A549 (cell line): ENCODE measurements at places on chromosomes 2 and 18. TPM values are rescaled to one million over a fixed set of nuclear protein-coding genes. Genes with fewer than 3 reads are reported as not detected.
A peak's percentile ranks its signal among the peaks of the same experiment; 100 is the strongest.

- no peak for DNase-seq
These were observed 104.4 kb downstream of the OSBPL1A start for GRCh38 chr18:24293254-24293653.

- no peak for DNase-seq
These were observed 189.6 kb downstream of the MYCN start for GRCh38 chr2:16129716-16130540.

GRCh38 chr2:10775831-10776230, 36.8 kb downstream of the PDIA6 start:
- no peak for DNase-seq

PSMA8 gene
- polyA plus RNA-seq: not detected in 3 replicates

SULT1C2 gene
- polyA plus RNA-seq: 0.20 to 0.61 TPM (median 0.56 TPM) in 3 replicates

GPR45 gene
- 0.09 TPM in 1 of 3 replicates, not detected in the others for polyA plus RNA-seq

- DNase-seq: no peak
These were observed 4.5 kb downstream of the DYTN start for GRCh38 chr2:206713746-206714145.

DNA sequence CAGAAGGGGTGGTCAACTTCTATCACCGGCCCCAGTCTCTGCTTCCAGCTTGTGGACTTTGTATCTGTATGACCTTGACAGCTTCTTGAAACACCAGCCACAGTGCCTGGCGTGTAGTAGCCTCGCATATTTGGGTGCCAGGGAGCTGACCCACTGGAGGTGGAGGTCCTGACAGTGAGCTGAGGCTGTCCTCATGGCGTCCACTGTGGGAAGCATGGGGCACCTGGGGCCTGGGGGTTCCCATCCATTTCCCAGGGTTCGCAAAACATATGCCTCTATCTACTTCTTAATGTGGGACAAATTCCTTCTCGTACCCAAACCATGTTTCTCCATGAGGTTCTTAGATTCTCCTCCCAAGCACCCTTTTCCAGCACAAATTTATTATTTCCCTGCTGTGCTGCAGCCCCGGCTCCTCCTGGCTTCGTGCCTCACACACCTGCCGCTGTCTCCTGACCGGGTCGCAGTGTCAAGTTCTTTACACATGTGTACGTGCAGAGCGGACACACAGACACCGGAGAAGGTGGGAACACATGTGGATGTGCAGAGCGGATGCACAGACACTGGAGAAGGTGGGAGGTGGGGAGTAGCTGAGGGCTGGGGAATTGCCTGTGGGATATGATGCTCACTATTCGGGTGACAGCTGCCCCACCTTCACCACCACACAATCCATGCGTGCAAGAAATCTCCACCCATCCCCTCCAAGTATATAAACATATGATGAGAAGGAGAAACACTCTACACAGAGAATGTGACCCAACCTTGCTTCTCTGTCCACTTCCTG, 23.4 kb downstream of the TMEM18 start:
- no peak for DNase-seq

TCF7L1 gene
- polyA plus RNA-seq: 4.1 to 5.0 TPM (median 4.4 TPM) in 3 replicates

TEX261 gene
- polyA plus RNA-seq: 71.3 to 76.3 TPM (median 73.6 TPM) in 3 replicates

DNA sequence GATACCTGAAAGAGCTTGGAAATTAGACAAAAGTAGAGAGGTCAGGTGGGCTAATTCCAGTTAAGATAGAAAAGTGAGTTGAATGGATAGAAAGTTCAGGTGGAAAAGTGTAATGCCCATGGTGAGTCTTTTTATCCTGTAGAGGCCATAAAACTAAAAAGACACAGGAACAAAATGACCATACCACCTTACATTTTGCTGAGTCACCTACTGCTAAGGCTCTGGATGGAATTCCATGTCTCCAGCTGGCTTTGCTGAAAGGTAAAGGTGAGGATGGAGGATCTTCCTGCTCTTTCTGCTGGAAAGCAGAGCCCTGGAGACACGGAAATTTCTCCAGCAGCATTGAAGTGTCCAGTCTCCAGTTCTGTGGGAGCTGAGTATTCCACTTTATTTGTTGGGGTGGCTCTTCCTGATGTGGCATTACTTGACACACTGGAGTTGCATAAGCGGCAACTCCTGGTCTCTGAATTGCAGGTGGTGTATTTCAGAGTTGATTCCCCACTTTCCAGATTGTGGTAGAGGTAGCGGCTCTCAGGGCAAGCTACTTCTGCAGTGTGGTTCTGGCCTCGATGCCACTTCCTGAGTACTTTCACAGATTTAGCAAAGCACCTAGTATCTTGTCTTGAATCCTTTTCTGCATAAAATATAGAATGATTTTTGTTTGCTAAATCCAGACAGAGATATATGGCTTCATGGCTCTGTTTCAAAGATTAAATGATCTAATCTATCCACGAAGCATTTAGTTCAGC, 10.7 kb downstream of the IL1RL2 start:
- DNase-seq: no peak

DNA sequence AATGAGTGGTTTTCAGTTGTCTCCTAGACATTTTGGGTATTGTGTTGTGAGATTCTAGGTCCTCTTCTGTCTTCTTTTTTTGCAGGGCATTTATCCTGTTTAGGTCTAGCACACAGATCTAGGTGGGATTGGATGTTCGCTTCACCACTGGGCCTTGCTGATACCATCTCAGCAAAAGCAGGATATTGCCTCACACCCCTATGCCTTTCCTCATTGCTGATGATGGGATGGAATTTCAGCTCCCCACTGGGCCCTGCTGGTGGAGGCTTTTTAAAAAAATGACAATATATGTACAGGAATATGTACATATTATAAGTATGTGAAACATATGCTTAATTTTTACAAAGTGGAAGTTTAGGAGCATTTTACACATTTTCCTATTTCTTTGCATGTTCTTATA, 5.4 kb upstream of the TOGARAM2 start:
- DNase-seq: no peak

- no peak for DNase-seq
These were observed 283.5 kb upstream of the ZNF804A start for GRCh38 chr2:184314829-184315228.

DNA sequence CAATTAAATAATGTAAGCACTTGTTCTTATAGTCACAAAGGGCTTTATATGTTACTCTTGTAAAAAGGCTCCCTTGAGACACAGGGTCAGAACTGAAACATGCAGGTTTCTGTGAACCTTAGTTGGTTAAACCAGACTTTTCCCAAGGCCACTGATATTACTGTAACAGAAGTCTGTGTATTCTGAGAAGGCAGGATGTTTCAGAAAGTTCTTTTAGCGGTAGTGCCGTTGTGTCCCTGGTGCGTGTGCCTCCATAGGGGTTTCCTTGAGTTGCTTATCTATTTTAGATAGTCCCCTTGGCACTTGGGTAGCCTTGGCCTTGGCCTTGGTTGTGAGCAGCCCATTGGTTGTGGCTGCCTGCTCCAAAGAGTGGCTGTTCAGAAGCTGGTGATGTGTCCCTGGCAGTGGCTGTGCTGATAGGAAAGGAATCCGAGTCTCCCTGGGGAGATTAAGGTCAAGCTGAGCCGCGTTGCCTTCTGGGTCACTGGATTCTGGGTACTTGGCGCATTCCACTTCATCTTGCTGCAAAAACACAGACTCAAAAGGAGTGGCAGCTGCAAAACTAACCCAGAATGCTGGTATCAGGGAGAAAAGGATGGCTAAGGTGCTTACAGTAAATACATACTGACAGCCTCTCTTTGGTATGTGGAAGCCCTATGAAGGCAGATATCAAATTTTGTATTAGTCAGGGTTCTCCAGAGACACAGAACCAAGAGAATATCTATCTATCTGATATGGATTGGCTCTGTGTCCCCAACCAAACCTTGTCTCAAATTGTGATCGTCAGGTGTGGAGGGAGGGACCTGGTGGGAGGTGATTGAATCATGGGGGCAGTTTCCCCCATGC, 69.7 kb downstream of the FHOD3 start:
- DNase-seq: no peak

DNA sequence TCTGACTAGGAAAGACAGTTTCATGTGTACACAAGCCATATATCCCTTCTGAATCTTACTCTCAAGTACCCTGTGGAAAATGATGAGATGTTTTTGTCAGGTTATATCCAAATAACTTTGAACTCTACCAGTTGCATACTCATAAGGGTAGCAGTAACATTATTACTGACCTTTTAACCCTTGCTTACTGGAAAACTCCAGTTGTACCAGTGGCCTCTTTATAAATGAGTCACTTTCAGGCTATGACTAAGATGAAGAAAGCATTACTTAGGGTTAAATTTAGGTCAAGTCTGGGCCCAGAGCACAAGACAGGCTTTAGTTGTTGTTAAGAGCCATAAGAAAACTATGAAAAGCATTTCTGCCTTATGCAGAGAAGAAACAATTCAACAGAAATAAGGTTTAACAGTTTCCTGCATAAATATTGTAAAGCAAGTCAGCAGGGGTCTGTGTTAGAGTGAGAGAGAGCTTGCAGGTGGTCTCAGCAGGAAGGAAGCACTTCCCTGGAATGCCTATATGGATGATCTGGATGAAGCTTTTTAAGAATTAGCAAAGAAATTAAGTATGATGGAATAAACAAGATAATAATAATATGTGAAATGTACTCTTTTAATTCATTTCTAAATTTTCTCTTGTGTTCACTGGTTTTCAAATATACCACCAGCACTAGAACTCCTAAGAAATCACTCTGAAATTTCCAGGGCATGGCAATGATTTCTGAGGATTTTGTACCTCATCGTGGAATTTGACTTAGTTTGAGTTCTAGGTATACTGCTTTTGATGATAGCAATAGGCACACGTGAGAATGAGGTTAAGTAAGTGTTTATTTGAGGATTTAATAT, 126.6 kb downstream of the UBE2E3 start:
- peak; percentile 65 for DNase-seq

GRCh38 chr18:26510337-26510736, 38.0 kb downstream of the KCTD1 start:
- no peak for DNase-seq

GRCh38 chr2:189702071-189702470, 27.6 kb downstream of the ANKAR start:
- no peak for DNase-seq

DYSF gene
- 0.68 to 1.0 TPM (median 0.98 TPM) in 3 replicates for polyA plus RNA-seq

SLC14A1 gene
- not detected in 3 replicates for polyA plus RNA-seq

DNA sequence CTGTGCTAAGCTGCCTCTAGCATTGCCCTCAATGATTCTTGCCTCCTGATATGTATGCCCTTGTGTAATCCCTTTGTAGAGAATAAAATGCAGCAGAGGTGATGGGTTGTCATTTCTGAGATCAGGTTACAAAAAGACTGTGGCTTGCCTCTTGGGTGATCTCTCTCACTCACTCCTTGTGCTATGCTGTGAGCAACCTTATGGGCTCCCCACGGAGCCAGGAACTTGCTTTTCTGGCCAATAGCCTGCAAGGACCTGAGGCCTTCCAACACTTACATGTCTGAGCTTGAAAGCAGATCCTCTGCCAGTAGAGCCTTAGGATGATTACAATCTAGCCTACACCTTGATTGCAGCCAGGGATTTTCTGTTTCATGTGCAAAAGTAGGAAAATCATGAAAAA, 123.1 kb upstream of the XIRP2 start:
- DNase-seq: no peak

- DNase-seq: no peak
These were observed 14.6 kb downstream of the TMEM163 start for GRCh38 chr2:134704173-134704572.

DNA sequence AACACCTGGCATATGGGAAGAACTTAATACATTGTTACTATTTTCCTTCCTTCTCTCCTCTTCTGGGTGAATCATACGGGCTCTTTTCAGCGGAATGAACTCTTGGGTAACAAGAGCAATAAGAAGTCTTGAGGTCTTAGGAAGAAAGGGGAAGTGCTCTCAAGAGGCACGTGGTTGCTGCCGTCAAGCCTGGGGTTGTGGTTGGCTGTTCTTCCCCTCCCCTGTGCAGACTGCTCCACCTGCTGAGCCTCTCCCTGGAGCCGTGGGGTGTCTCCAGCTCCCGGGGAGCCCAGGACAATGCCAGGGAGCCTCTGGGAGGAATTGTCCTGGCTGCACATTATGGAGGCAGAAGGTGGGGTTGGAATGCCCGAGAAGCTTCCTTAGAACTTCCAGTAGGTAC, 19.4 kb downstream of the TOGARAM2 start:
- DNase-seq: no peak

- DNase-seq: no peak
These were observed 11.3 kb downstream of the HNMT start for GRCh38 chr2:137975280-137976271.

DNA sequence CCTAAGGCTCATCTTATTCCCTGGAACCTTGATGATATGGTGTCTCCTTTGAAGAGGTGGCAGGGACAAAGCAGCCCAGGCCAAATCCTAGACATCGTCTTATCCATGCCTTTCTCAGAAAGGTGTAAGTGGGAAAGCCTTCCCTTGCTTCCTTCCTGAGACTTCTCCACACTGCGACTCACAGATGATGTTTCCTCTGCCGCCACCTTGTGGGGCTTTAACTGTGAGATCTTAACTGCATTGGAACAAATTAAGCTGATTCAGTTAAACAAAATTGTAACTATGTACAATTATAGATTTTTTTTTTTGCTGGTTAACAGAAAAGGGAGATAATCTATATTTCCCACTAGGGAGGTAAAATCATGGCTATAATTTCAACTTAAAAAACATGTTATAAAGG, 10.0 kb upstream of the GCA start:
- DNase-seq: no peak

REG3A gene
- polyA plus RNA-seq: not detected in 3 replicates

- DNase-seq: no peak
These were observed 467.2 kb downstream of the LRRTM4 start for GRCh38 chr2:77054938-77055337.

UGT1A8 gene
- polyA plus RNA-seq: 0.05 to 0.25 TPM in 2 of 3 replicates, not detected in the other

GRCh38 chr18:36153771-36154170, 24.1 kb downstream of the ELP2 start:
- no peak for DNase-seq

DNA sequence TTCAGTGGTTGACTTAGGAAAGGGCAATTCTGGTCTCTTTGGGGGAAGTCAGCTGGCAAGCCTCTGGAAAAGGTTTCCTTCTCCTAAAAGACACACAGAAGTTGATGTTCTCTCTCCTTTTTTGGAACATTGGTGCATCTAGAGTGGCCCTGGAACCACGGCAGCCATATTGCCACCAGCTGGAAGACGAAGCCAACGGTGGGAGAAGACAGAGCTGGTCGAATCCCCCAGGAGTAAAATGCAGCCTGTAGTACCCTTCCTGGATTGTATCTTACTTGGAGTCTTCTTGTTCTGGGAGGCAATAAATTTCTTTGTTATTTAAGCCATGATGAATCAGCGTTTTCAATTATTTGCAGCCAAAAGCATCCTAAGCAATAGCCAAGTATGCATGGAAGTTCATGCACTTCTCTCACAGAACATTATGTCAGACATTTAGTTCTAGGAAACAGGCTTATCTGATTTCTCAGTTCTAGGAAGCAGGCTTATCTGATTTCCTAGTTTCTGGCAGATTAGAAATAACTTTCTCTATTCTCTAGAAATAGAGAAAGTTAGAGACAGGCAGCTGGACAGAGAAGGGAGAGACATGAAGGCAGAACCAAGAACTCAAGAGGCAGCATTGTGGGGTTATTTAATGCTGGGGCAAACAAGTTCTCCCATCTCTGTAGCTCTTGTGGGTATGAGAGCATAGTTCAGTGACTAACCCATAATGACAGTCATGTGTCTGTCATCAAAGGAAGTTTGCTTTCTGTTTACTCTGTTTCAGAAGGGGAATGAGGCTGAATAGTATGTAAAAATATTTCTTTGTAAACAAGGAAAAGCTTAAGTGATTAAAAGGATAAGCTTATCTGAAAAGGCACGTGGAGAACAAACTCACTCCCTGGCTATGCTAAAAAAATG, 40.5 kb upstream of the NABP1 start:
- peak; percentile 21 for DNase-seq

CPS1 gene
- polyA plus RNA-seq: 15.1 to 16.1 TPM (median 15.9 TPM) in 3 replicates
